ENCODE measurements at places on chromosomes 5 and 9.
A peak's percentile ranks its signal among the peaks of the same experiment; 100 is the strongest.

DNA sequence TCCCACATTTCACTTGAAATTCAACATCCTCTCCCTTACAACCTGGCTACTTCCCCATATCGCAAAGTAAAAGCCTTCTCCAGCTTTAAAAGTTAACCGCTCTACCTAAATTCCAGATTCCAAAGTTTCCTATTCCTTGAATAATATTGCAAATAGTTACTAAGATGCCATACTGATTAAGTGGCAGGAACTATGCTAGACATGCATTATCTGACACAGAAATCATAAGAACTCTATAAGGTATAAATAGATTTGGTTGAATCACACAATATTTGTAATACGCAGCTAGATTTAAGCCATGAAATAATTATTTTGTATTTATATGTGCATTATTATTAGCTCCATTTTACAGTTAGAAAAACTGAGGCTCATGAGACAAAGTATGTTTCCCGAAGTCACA, 92.8 kb downstream of the NFIB start:
- DNase-seq, result no peak

DNA sequence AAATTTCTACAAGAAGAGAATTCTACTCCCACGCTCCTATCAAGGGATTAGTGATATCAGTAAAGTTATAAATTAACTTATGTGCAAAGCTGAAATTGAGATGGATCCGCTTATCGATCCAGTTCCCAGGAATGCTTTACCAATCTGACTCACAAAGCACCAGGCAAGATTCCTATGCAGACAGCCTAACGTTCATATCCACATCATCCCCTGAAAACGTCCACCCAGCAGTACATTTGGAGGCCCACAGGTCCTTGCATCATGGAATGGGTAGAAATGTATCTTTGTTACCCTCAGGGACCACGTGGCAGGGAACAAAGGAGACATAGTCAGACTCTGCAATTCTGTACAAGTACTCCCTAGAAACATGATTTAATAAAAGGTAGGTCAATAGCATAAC, 147.4 kb downstream of the ESM1 start:
- DNase-seq, result no peak

GRCh38 chr9:100595391-100596199, 17.7 kb downstream of the CAVIN4 start:
- DNase-seq, result no peak

GRCh38 chr5:3530251-3530650, 65.4 kb upstream of the IRX1 start:
- no peak for DNase-seq

- DNase-seq, result no peak
Observed at GRCh38 chr9:125591245-125591644, 115.8 kb downstream of the MAPKAP1 start.

- DNase-seq, result no peak
Observed at GRCh38 chr5:71621741-71622140, 34.6 kb downstream of the MCCC2 start.

GRCh38 chr5:98769210-98769958, 4.1 kb upstream of the RGMB start:
- DNase-seq, result peak; percentile 54

GRCh38 chr9:35938474-35939356, 19.2 kb downstream of the OR2S2 start:
- no peak for DNase-seq

DNA sequence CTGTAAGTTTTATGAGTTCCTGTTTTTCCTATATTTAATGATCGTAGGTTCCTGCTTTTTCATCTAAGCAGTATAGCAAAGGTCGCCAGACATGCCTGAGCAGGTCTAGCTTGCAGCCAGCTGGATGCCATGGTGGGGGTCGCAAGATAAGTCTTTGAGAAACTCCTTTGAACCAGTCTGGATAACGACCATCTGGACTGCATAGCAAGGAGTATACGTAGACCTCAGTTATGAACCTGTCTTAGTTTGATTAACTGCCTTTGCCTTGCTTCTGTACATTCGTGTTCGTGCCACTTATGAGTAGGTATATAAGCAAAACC, 8.4 kb upstream of the SPATA31E1 start:
- no peak for DNase-seq

DNA sequence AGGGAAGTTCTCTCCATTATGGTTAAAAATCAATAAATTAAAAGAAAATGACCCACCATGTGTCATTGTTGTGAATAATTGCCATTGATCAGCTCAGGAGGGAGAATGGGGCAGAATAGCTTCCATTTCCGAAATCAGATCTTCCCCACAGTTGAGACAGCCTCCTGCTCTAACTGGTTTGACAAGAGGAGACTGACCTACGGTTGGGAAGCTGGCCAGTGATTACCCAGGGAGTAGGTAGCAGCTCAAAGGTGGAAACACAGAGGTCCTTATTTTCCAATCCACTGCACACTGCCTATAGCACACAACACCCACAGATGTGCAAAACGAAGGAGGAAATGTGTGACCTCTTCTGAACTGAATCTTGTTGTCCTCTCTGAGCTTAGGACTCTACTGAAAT, 69.0 kb upstream of the DAPK1 start:
- DNase-seq, result no peak

DNA sequence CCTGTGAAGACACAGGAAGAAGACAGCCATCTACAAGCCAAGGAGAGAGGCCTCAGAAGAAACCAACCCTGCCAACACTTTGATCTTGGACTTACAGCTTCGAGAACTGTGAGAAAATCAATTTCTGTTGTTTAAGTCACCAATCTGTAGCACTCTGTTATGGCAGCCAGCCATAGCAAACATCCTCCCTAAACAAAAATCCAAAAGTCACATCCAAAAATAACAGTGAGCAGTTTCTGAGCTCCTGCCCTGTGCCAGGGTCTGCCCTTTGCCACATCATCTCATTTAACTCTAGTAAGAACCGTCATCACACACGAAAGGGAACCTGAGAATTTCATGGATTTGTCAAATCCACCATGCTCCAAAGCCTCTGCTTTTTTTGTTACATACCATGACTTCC, 118.8 kb downstream of the TRIM36 start:
- DNase-seq, result no peak

GRCh38 chr5:42812620-42813019, 928 bp upstream of the SELENOP start:
- no peak for DNase-seq

DNA sequence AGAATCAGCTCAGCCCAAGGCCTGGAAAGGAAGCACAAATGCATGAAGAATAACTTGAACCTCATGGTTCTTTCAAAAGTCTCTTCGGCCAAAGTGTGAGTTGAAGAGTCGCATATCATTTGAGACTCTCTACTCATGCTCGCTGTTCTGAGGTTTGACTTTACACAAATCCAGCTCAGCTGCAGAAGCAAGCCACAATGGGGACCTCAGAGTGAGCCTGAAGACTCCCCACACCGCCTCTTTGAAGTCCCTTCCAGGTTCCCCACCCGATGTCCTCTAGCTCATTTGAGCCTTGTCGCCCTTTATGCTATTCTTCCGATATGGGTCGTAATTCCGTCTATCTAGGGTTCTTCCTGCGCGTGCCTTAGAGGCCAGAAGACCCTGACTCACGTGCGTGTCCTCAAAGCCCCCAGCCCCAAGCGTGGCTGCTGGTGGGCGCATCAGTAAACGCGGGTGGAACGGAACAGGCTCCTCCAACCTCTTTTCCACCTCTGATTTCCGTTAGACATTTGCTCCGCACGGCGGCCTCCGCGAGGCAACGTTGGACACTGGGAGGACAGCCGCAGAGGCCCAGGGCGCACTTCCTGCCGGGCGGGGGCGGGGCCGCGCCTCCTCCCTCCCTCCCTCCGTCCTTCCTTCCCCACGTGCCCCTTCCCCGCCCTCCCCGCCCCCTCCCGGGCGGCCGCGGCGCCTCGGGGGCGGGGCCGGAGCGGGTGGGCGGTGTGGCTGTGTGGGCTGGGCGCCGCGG, at the start of gene SNX30:
Gene SNX30, plus strand, starts transcription at position 745 of the 748 bp plus-strand sequence. CDS start 242 bp downstream, outside the sequence.
- peak; percentile 48 for DNase-seq

DNA sequence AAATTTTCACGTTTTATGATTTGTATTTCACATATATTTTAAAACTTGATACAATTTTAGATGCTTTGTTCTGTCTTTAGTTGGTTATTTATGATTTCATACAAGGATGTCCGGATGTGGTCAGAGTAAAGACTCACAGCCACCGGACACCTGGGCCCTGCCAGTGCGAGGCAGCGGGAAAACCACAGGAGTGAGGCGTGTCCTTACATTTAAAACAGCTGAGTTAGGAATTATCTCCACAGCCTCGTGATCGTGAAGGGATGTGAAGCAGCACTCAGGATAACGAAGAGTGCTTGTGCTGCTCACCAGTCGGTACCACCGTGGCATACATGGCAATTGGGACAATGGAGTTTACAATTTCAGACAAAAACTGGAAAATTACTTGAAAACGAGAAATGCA, 14.0 kb downstream of the SNX18 start:
- DNase-seq, result no peak

DNA sequence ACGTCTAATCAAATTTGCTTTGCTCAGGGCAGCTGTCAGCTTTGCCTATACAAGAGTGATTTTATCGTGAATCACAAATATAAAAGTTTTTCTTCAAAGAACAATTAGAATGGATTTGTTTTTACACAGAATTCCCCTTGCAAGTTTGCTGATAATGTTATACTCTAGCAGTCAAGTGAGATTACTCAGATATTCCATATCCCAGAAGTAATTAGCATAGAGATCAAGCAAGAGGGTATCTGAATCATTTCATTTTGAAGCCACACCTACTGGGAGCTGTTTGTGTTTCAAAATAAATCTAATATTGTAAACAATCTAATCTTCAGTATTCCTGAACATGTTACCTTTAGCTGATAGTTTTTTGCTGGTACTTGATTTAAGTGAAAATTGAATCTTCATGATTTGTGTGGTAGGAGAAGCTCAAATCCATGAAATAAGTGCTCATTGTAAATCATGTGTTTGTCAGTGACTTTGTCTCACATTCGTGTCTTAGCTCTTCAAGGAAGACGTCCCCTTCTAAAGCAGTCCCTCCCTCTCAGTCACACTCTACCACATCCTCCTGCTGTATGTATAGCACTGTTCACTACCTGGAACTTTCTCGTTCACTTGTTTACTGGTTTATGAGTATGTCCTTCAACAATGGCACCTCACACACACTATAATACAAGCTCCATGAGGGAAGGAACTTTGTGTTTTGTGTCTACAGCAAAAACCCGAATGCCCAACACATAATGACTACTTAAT, 3.3 kb upstream of the TTC39B start:
- no peak for DNase-seq

DNA sequence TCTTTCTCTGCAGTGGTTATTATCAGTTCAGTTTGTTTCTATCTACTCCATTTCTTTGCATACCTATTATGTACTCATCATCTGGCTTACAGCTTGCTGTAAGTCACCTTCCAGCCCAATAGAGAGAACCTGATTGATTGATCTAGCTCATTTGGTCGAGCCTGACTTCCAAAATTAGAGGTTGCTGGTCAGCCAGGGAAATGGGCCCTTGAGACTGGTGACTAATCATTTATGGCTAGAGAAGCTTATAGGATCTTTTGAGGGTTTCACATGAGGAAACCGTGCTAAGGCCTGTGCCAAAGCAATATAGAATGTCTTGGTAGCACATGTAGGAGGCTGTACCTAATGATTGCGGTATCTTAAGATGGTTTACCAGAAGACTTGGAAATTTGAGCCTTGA, 5.8 kb downstream of the SREK1 start:
- DNase-seq, result no peak

DNA sequence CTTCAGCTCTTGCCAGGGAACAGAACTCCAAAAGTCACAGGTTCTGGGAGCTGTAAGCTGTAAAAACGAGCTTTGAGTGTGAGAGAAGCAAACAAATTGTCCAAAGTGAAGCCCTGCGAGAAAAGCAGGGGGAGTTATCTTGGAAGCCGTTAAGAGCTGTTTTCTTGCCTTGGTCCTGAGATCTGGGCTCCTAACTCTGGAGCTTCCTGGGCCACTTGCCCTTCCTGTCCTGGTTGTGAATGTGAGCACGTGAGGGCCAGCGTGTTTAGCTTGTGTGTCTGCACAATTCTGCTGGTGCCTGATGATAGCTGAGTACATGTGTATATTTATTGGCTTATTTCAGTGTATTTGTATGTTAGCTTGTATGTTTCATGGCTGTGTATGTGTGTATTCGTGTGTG, 40.5 kb downstream of the DAB2IP start:
- no peak for DNase-seq

DNA sequence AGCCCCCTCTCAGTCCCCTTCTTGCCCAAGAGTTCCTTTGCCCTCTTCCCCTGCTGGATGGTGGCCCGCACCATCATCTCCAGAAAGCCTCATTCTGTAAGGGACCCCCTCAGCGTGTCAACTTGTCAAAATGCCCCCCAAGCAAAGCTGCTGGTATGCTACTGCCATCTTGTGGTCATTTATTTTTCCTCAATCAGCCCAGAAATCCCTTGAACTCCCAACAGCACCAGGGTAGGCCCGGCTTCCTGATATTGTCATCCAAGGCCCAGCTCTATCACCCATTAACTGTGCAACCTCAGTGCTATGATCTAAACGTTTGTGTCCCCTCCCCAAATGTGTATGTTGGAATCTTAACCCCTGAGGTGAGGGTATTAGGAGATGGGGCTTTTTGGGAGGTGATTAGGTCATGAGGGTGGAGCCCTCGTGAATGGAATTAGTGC, 53.2 kb upstream of the FBXW11 start:
- DNase-seq, result no peak

- DNase-seq, result no peak
Observed at GRCh38 chr9:133057006-133057405, 4.8 kb upstream of the CEL start.

- DNase-seq, result no peak
Observed at GRCh38 chr5:154202379-154203260, 12.1 kb downstream of the GALNT10 start.

GRCh38 chr5:154860123-154860522, 1.7 kb downstream of the CNOT8 start:
- no peak for DNase-seq

DNA sequence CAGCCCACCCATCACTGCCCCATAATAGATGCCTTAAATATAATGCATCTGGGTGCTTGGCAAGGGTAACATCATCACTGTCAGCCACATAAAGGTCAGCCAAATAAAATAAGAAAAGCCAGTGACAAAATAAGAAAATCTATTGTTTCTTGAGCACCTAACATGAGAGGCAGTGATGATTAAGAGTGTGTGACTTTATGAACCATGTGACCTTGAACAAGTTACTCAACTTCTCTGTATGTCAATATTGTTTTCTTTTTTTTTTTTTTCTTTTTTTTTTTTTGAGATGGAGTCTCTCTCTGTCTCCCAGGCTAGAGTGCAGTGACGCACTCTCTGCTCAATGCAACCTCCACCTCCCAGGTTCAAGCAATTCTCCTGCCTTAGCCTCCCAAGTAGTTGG, 98.7 kb downstream of the CDK5RAP2 start:
- no peak for DNase-seq

- no peak for DNase-seq
Observed at GRCh38 chr5:111229871-111230810, 6.0 kb downstream of the CAMK4 start.

All from nucleus accumbens (tissue), 56 donors.